ENCODE measurements at places on chromosomes 4 and X.

GRCh38 chrX:16319929-16320328 is 152.6 kb downstream of the MAGEB17 start:
- DNase-seq = no peak

GRCh38 chr4:22417408-22417807 is 98.5 kb downstream of the ADGRA3 start:
- no peak for DNase-seq

DNA sequence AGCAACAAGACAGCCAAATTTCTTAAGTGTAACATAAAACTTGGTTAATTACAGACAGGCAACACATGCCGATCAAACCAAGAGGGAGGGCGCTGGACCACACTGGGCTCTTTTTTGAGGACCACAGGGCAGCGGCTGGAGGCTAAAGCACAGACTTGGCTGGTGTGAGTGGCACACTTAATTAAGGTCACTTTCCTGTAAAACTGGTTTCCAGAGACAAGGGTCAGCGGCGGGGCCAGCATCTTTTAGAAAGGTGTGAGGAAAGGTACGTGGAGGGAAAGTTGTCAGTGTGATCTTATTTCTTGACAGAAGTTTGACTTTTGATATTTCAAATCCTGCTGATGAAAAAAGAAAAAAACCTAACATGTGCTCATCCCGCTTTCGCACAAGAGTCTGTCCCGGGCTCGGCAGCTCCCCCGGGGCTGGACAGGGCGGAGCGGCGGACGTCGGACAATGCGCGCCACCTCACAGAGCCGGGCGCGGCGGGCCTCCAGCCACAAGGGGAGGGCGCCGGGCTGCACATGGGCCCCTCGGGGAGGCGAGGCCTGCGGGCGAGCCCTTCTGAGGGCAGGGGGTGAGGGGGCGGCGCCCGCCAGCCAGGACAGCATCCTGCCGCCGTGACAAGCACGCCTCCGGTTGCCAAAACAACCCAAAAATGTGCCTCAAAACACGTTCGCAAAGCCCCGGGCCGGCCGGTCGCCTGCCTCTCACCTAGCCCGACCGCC is 660 bp upstream of the HSPA4L start:
- no peak for DNase-seq

DNA sequence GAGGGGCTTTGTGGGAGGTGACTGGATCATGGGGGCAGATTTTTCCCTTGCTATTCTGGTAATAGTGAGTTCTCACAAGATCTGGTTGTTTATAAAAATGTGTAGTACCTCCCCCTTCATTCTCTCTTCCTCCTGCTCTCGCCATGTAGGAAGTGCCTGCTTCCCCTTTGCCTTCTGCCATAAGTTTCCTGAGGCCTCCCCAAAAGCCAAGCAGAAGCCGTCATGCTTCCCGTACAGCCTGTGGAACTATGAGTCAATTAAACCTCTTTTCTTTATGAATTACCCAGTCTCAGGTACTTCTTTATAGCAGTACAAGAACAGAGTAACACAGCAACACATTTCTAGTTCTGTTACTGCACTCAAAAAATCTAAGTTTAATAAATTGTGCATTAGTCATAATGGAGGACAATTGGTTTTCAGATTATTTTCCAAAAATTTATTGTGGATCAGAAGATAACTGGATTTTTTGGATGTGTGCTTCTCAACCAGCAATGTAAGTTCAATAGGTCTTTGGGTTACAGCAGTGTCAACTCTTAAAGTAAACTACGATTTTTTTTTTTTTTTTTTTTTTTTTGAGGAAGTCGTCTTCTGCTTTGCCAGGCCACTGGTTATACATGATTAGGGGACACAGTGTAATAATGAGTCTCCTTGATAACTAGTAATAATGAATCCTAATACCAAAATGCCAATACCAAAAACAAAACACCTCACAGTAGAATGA is 69.9 kb downstream of the CHIC2 start:
- DNase-seq = peak; percentile 77

GRCh38 chrX:148825696-148826095 is 325.3 kb downstream of the AFF2 start:
- DNase-seq = no peak

DNA sequence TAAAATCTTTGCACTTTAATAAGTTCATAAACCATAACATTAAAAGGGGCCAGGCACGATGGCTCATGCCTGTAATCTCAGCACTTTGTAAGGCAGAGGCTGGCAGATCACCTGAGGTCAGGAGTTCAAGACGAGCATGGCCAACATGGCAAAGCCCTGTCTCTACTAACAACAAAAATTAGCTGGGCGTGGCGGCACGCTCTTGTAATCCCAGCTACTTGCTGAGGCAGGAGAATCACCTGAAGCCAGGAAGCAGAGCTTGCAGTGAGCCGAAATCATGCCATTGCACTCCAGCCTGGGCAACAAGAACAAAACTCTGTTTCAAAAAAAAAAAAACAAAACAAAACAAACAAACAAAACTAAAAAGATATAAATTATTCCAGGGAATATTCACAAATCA is 595.2 kb upstream of the LCORL start:
- DNase-seq = no peak

Measured in KBM-7 (cell line).